ENCODE measurements at places on chromosomes 13 and 19. TPM values are rescaled to one million over a fixed set of nuclear protein-coding genes. Genes with fewer than 3 reads are reported as not detected.

Gene REEP6
- 3.8 TPM for total RNA-seq

Gene NLRP7
- not detected for total RNA-seq

Gene S1PR5
- not detected for total RNA-seq

Gene MUC16
- under 0.01 TPM for total RNA-seq

Gene ZNF556
- total RNA-seq: 0.06 TPM

Gene SERPINE3
- total RNA-seq: 0.07 TPM

Gene ZNF814
- 16.9 TPM for total RNA-seq

Gene ZNF382
- 3.9 TPM for total RNA-seq

Gene PGLYRP2
- total RNA-seq: not detected

Gene MBD3L2
- total RNA-seq: not detected

Gene DMAC2
- total RNA-seq: 54.9 TPM

Gene NLRP4
- not detected for total RNA-seq

Gene SIGLEC14
- total RNA-seq: not detected

Gene ANGPTL8
- total RNA-seq: not detected

Gene ZNF43
- total RNA-seq: 11.2 TPM

Gene DDX49
- 58.5 TPM for total RNA-seq

Gene DCT
- not detected for total RNA-seq

Gene FCAR
- not detected for total RNA-seq

Gene STOML3
- total RNA-seq: not detected

Gene DIRAS1
- not detected for total RNA-seq

Gene PALM
- total RNA-seq: 17.1 TPM

Gene CAPN12
- total RNA-seq: 0.51 TPM

Gene PSG5
- total RNA-seq: 3.9 TPM

Gene PABPC3
- total RNA-seq: 0.23 TPM
